ENCODE measurements at places on chromosomes 16 and 17.

DNA sequence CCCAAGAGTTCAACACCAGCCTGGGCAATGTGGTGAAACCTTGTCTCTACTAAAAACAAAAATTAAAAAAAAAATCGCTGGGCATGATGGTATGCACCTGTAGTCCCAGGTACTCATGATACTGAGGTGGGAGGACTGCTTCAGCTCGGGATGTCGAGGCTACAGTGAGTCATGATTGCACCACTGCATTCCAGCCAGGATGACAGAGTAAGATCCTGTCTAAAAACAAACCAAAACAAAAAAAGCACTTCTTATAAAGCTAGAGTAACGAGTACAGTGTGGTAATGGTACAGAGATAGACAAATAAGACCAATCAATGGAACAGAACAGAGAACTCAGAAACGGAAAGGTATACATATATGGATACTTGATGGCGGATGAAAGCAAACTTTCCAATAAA, 4.4 kb downstream of the NSMCE1 start:
- DNase-seq: no peak

DNA sequence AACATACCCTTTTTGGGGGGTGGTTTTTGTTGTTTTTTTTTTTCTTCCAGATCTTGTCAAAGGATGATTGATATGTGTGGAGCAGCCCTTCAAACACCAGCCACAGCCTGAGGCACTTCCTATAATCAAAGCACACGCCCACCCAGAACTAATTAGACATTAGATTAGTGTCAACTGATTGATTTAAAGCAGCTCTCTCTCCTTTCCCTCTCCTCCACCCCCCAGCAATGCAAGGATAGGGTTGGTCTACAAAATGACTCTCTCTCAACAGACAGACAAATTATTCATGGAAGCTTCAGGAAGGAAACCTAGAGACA, 250.3 kb upstream of the SOX9 start:
- no peak for DNase-seq

GRCh38 chr16:71767060-71767900, 41.4 kb downstream of the AP1G1 start:
- DNase-seq: no peak

DNA sequence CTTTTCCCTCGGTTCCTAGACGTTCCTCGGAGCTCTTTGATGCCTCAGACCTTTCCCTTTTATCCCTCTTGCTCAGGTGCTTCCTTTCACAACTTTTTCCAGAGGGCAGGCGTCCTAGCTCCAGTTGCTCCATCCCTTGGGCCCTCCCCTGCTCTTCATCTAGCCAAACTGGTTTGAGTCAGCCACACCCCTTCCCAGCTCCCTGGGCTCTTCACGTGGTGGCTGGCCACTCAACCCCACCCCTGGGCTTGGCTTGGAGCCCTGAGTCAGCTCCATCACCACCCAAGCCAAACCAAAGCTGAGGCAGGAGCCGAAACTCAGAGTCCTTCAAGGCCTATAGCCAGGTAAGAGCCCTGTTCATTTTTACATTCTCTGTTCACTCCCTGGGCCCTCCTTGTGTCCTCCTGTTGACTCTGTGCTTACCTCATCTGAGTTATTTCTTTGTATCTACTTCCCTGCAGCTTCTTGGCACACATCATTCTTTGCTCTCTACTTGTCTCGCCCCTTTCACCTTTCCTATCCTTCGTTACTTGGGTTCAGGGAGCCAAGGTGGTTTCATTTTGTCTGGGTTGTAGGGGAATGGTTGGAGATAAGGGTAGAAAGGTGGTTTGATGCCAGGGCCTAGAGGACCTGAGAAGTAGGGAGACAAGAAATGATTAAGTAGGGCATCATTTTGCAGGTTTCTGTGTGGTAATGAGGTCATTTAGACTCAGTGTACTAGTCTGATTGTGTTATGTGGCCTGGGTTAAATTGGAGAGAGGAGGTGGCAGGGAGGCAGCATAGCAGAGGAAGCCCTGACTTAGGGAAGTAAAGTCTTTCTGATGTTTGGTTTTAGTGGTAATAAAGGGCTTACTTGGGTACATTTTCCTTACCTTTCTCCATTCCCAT, 7.6 kb upstream of the PHKG2 start:
- DNase-seq: no peak

DNA sequence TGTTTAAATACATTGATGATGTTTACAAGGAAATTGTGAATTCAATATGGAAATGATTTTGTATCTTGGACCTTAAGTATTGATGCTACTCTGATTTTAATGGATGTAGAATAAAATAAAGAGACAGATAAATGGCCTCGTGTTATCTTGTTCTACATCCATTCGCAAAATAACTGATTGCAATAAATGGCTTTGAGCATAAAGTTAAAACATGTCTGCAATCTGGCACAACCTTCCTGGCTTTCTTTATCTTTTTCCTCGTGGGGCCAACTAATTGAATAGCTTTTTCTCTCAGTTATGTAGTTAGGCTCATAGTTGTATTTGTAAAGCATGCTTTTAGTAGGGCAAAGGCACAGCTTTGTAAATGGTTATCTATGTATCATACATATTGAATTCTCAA, 691.4 kb downstream of the CDH8 start:
- no peak for DNase-seq

GRCh38 chr17:37295888-37296287, 79.9 kb upstream of the C17orf78 start:
- no peak for DNase-seq

DNA sequence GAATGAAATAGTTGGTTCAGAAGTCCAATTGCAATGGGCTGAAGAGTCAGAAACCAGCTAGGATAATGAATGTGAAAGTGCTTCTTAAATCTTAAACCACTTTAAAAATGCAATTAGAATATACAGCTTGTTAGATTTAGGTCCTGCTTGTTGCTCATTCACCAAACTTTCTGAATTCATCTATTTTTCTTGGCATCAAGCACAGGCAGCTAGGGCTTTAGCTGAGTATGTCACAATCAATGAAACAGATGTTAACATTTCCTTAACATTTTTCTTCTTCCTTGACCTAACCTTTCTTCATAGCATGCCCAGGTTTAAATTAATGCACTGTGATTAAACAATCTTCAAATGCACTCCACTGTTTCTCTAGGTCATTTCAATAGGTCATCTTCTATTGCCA, 14.4 kb downstream of the KIF2B start:
- no peak for DNase-seq

DNA sequence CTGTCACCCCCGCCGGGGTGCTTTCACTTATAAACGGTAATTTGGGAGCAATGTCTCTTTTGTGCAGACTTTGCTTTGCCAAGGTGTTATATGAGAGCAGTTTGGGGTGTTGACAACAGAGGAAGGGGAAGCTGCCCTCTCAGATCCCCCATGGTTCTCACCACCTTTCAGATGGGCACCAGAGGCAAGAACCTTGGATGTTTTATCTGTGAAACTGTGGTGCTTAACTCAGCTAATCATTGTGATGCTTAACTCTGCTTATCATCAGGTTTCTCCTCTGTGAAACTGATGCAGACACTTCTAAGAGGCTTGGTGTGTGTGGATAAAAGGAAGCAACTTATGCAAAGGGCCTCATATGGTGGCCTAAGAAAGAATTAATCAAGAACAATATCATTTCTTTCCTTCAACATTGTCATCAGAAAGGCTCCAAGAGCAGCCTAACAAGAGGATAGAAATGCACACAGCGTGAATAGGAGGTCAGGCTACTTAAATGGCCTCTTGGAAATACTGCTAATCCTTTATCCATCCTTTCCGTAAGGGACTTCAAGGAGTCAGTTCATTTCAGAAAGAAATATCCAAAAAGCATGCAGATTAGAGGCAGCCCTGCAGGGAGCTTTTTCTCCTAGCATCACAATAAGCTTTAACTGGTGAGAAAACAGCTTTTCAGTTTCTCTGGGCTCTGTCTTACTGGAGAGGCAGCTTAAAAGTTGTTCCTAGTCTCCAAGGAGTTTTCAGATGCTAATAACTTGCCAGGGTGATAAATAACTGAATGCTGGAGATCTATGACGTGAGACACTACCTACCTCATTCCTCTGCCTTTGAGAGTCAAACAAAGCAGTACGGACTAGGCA, 55.1 kb upstream of the CLEC3A start:
- no peak for DNase-seq

GRCh38 chr16:89123831-89124100, 30.1 kb downstream of the ACSF3 start:
- no peak for DNase-seq

GRCh38 chr16:89898201-89898967, 20.3 kb upstream of the MC1R start:
- no peak for DNase-seq

- no peak for DNase-seq
Measured at GRCh38 chr16:11440657-11441012, 95.4 kb downstream of the RMI2 start.

GRCh38 chr17:60519795-60520194, 6.2 kb downstream of the APPBP2 start:
- no peak for DNase-seq

GRCh38 chr16:72890587-72890986, 157.3 kb downstream of the ZFHX3 start:
- no peak for DNase-seq

DNA sequence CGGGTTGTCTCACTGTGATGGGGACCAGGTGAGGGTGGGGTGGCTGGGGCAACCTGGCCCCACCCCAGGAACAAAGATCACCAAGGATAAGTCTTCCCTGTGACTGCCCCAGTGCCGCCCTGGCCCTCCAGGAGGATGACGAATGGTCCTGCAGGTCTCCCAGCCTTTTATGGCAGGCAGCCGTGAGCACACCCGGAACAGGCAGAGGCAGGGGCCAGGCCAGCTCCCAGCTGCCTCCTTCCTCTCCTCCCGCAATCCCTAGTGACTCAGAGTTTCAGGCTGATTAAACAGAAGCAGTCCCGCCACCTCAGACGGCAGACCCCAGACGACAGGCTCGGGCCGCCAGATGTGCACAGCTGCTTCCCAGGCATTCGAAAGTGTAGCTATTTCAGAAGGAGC, 13.3 kb downstream of the JUP start:
- no peak for DNase-seq

DNA sequence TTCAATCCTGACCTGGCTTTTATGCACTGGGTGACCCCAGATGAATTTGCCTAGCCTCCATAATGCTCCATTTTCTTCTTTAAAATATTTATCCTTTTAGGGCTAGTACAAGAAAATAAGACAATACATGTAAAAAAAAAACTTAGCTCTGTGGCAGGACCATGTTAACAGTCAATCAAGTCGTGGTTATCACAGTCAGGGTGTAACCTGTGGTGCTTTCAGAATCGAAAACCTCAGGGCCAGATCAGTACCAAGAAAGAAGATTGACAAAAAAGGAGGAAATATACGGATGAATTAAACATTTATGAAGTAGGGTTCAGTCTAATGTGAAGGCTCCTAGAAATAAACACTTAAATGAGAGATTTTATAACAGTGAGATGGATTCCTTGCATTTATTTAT, 347.2 kb upstream of the MAF start:
- no peak for DNase-seq

- no peak for DNase-seq
Measured at GRCh38 chr16:70746708-70747424, 54.1 kb downstream of the VAC14 start.

DNA sequence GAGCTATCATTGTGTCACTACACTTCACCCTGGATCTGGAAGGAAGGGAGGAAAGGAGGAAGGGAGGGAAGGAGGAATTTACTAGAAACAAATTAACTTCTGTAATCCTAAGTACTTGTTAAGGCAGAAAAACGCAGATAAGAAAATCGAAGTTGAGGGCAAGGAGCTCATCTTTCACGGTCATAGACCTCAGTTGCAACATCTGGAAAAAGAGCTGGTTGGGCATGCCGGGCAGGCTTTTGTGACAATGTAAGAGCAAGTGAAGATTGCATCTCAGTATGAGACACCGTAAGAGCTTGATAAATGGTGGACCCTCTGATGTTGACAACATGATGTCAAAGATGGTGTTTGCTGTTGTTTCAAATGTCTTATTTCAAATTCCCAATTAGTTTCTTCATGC, 721.5 kb downstream of the MAF start:
- no peak for DNase-seq

- DNase-seq: no peak
Measured at GRCh38 chr16:88810166-88810911, 1.4 kb downstream of the APRT start.

DNA sequence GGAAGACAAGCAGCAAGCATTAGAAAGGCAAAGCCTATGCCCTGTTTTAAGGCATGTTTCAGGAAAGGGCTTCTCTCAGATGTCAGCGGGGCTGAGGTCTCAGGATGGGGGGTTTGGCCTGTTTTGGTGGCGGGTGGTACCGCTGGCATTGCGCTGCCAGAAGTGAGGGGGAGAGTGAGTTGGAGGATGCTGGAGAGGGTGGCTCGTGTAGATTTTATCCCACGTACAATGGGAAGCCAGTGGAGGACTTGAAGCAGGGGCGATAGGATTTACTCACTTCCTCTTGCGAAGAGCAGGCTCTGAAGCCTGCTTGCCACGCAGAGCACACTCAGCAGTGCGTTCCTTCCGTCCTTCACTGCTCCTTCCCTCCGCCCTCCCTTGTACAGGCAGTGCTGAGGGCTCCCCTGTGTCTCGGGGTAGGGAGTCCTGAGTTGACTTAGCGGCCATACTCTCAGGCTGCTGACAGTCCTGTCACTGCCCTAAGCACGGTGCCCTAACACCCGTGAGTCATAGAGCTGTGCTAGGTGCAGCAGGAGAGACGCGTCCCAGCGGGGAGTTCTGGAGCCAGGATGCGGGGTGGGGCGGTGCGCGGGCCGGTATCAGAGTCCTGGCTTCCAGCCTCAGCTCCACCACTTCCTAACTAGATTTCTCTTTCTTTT, 113.1 kb downstream of the SNX29 start:
- no peak for DNase-seq

GRCh38 chr17:57090560-57091185, 5.6 kb downstream of the AKAP1 start:
- DNase-seq: no peak

DNA sequence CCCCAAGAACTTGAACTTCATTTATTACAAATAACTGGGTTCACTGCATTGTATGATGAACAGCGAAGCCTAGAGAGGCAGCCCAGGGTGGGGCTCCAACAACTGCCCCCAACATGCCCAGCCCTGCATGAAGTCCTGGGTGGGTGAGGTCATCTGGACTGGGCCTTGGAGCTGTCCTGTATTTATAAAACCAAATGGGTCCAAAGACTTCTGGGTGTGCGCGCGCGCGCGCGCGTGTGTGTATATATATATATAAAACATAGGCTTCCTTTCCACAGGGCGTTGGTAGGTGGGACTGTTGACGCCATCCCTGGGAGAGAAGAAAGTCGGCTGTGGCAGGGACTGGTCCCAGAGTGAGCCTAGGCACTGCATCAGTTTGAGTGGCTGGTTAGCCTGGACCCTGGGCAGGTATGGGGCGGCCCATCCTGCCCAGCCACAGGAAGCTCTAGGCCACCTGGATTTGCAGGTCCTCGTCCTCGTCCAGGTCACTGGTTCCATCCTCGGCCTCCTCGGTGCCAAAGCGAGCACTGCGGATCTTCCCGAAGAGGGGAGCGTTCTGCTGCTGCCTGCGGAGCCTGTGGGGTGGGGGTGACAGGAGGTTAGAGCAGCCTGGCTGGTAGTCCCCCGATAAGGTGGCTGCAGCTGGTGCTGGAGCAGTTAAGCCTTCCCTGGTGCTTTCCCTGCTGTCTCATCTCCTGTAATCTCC, 23.9 kb downstream of the CCDC102A start:
- no peak for DNase-seq
